ENCODE measurements at places on chromosomes 16 and 17.
A peak's percentile ranks its signal among the peaks of the same experiment; 100 is the strongest.

- no peak for DNase-seq
Observed at GRCh38 chr16:20873331-20873730, 26.8 kb downstream of the DCUN1D3 start.

DNA sequence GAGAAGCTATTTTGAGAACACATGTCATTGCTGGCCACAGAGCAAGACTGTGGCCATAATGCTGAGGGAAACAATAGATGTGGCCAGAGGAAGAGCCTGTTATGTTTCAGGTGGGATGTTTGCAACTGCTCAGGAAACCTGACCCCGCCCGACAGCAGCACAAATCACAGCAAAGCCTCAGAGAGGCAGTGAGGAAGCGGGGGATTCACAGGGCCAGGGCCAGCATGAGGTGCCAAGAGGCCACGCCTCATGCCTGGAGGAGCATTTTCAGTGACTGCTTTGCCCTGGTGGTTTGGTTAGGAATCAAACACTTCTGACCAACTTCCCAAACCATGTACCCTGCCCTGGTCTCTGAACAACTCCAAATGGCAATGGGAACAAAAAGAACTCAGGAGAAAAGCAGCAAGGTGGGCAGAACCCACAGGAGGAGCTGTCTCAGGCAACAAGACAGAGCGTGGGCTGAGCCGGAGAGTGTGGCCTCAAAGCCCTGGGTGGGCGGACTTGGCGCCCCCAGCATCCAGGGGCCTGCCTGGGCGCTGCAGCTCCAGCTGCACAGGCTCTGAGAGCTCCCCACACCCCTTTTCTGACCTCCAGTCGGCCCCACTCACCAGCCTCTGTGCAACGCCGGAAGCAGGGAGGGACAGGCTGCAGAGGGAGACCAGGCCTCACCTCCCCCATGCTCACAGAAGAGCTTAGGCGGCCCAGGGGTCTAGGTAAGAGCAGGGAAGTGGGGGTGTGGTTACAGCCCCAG, 20.6 kb downstream of the HIC1 start:
- DNase-seq, result peak; percentile 43

DNA sequence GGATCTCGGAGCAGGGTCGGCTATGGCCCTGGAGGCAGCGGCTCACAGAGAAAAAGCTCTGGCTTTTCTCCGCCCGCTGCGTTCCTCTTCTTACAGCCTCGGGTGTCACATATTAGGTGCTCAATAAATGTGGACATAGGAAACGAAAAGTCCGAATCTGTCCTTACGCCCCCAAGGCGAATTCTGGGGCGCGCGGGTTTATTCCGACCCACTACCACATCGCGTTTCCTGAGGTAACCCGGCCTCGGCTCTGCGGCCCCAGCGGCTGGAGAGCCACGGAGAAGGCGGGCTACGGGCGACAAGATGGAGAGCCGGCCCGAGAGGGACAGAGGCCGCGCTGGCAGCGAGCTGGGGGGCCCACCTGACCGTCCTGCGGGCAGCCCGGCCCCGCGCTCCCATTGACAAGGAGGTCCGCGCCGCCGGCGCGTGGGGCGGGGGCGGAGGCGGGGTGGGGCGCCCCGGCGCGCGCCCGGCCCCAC, 573 bp upstream of the GNAO1 start:
- DNase-seq, result peak; percentile 23

DNA sequence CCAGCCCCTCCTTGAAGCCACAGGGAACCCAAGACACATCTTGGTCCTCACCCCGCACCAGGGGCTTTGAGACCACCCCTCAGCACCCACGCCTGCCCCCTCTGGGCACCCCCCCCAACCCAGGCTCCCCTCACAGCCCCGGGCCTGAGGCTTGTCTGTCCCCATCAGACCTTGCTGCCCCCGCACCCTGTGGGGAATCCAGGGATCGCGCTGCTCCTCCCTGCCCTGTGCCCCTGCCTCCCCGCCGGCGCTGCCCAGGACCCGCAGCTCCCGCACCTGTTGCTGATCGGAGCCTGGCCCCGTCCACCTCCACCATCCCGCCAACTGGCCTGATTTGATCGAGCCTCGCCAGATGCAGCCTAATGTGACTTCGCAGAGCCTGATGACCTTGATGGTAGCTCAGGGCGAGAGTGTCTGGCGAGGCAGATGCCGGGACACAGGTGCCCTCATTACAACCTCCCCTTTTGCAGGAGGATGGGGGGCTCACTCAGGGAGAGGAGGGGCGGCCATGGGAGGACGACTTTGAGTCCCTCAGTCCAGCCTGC, 29.0 kb downstream of the SLC25A10 start:
- no peak for DNase-seq

DNA sequence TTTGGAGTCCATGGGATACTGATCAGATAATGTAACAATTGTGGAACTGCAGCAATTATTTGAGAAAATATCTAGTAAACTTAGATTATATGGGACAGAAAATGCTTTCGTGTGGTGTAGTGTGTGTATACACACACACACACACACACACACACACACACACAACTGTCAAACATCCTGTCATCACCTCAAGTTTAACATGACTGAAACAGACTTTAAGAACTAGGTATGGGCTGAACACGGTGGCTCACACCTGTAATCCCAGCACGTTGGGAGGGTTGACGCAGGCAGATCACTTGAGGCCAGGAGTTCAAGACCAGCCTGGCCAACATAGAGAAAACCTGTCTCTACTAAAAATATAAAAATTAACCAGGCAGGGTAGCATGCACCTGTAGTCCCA, 544 bp upstream of the EVI2A start:
- DNase-seq, result no peak

DNA sequence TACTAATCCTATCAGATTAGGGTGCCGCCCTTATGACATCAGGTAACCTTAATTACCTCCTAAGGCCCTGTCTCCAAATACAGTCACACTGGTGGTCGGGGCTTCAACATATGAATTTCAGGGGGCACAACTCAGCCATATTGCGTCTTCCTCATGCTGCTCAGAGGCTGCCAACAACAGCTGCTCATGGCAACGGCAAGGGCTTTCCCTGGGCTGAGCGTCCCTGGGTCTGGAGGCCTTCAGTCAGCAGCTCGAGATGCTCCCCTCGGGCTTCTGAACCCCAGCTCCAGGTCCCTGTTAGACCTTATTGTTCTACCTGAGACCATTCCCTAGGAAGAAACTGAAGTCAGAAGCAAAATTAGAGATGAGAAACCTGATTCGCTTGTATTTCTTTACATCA, 157.2 kb downstream of the TMEM132E start:
- no peak for DNase-seq

- DNase-seq, result peak; percentile 9
Observed at GRCh38 chr17:6110592-6110991, 40.4 kb downstream of the WSCD1 start.

DNA sequence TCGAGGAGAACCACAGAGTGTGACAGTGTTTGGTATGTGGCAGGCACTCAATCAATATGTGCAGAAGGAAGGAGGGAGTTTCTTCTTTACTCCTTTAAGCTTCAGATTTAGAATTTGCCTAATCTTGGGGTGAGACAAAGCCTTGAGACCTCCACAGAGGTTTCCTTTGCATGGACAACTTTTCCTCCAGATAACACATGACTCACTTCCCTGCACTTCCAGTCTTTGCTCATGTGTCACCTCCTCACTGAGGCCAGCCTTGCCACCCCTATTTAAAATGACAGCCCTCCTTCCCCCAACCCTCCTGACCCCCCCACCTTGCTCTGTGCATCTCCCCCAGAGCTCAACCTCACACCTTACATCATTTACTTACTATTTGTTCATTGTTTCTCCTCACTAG, 17.4 kb upstream of the NOS2 start:
- DNase-seq, result no peak

- DNase-seq, result no peak
Observed at GRCh38 chr17:70654706-70655105, 485.4 kb downstream of the KCNJ2 start.

DNA sequence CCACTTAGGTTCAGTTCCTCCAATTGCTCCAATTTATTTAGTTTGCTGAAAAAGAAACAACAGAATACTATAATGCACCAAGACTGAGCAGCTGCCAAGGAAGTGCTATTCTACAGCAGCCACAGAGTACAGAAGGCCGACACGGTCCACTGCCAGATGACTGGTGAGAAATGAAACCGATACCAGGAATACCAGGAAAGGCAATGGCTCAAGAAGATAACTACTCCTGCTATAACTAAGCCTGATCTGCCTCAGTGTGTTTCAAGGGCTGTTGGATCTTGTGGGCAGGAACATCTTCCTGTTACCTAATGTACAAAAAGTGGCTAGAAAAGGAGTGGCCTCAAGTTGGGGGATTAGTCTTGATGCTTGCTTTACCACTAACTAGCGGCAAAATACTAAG, 32.8 kb downstream of the MARVELD3 start:
- DNase-seq, result no peak

- DNase-seq, result no peak
Observed at GRCh38 chr16:88700636-88701482, 5.3 kb downstream of the RNF166 start.
